Keratinocyte (primary cell): ENCODE measurements at places on chromosomes 7 and 10.

DNA sequence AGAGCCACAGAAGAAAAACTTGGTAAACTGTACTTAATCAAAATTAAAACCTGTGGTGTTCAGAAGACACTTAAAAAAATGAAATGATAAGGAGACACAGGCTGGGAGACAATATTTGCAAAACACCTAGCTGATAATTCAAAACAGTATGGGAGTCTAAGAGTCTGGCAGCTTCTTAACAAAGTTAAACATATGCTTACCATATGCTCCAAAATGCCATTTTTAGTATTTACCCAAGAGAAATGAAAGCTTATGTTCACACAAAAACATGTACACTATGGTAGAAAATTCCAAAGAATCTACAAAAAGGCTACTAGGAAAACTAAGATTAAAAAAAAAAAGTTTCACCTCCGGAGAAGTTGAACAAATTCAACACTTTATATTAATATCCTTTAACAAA lies 48.6 kb downstream of the ITGB1 start:
- DNase-seq = no peak

- no peak for DNase-seq
These were observed 50.2 kb downstream of the ZNF467 start for GRCh38 chr7:149723082-149723767.

- no peak for DNase-seq
These were observed 140.7 kb downstream of the ICA1 start for GRCh38 chr7:8121243-8121642.

GRCh38 chr10:68727146-68727545 lies 6.1 kb downstream of the CCAR1 start:
- no peak for DNase-seq

- no peak for DNase-seq
These were observed 50.6 kb upstream of the IGFBP3 start for GRCh38 chr7:45971661-45972175.
